ENCODE measurements at places on chromosomes 2 and 18.

- peak; percentile 71 for DNase-seq
Measured at GRCh38 chr2:205754924-205755321, 72.6 kb downstream of the NRP2 start.

DNA sequence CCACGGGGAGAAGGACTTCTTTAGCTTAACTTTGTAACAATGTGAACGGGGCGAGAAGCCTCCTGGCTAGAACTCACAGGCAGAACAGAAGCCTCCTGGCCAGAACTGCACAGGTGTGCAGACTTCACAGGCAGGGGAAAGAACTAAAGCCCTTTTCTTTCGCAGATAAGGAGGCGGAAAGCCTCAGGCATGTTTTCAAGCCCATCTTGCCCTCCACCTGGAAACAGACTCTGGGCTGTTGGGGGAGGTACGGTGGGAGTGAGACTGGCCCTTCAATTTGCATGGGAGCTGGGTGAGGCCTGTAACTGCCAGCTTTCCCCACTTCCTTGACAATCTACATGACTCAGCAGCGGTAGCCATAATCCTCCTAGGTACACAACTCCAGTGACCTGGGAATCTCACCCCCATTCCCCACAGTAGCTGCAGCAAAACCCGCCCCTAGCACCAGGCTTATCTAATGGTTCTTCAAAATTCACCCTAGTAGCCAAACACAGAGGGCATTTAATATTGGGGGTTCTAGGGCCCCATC, 22.9 kb upstream of the ABCA12 start:
- DNase-seq, result no peak

DNA sequence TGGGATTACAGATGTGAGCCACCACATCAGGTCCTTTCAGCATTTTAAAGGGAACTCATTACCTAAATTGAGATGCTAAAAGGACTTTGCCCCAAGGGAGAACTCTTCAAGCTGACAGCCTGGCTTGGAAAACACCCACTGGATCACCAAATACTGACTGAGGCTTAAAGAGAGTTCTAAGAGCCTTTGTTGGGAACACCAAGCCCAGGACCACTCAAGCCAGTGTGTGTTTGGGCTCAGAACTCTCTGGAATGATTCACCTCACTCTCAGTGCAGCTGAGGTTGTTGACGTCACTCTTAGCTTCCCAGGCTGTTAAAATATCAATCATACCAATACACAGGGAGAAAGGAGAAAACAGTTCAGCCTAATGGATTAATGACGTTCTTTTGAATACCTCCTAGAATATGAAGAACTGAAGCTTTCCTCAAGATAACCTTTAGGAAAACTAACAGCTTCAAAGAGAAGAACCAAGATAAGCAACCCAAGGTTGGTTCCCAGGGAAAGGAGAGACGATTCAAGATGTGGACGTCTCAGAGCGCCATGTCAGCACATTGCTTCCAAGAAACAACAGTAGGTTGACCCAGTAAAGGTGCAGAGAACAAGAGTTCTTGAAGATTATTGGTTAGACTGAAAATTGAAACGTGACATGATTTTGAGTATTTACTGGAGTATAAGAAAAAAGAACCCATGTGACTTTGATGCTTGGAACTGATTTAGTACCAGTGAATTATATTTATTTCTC, 48.0 kb upstream of the MGAT4A start:
- no peak for DNase-seq

DNA sequence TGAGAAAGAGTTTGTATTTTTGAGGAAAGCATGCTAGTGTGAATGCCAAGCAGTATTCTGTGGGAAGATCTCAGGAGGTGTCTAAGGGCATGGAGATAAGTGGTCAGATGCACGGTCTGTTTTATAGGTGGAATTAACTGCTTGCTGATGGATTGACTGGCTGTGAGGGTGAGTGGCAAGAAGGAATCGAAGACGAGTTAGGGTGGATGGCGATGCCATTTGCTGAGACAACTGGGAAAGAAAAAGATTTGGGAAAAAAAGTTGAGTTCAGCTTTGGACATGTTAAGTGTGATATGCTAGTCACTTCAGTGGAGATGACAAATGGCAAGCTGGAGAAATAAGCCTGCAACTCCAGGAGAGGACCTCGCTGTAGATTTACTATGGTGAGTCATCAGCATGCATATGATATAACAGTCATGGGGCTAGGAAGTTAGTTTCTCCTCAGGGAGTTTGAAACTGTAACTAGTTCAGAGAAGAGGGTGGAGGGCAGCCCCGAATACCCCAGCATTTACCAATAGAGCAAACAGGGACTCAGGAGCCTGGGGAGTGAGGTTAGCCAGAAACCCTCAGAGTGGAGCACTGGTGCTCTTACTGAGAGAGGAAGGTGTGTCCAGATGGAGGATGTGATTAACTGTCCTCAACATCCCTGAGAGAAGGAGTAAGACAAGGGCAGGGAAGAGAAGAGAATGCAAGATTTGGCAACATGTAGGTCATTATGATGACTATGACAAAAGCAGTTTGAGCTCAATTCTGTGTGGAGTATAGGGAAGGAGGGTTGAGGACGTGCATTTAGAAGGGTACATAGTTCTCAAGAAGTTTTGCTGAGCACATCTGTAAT, 2.0 kb upstream of the HK2 start:
- peak; percentile 43 for DNase-seq

DNA sequence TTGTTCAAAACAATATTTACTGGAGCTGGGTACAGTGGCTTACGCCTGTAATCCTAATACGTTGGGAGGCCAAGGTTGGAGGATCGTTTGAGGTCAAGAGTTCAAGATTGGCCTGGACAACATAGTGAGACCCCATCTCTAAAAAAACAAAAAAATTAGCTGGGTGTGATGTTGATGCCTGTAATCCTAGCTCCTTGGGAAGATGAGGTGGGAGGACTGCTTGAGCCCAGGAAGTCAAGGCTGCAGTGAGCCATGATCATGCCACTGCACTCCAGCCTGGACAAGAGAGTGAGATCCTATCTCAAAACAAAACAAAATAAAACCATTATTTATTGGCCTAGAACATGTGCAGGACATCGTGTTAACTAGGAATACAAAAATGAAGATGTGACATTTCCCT, 77.5 kb downstream of the COLEC12 start:
- no peak for DNase-seq

- DNase-seq, result no peak
Measured at GRCh38 chr2:165796819-165797530, 2.9 kb upstream of the GALNT3 start.

GRCh38 chr2:1995081-1995480, 250.8 kb upstream of the PXDN start:
- DNase-seq, result no peak

DNA sequence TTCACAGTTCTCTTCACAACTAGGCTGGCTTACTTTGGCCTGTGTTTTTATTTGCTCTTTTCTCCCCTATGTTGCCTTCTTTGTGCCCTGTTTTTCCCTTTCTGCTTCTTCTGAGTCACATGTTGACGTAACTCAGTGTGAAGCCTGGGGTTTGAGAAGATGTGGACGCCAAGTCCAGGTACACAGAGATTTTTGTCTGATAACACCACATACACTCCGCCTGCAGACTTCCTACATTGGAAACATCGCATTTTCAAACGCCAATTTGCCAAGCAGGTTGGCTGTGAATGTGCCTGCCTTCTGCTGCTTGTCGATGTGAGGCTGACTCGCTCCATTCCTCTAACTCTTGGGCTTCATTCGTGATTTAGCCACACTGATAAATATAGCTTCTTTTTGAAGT, 62.6 kb upstream of the FN1 start:
- DNase-seq, result peak; percentile 93

DNA sequence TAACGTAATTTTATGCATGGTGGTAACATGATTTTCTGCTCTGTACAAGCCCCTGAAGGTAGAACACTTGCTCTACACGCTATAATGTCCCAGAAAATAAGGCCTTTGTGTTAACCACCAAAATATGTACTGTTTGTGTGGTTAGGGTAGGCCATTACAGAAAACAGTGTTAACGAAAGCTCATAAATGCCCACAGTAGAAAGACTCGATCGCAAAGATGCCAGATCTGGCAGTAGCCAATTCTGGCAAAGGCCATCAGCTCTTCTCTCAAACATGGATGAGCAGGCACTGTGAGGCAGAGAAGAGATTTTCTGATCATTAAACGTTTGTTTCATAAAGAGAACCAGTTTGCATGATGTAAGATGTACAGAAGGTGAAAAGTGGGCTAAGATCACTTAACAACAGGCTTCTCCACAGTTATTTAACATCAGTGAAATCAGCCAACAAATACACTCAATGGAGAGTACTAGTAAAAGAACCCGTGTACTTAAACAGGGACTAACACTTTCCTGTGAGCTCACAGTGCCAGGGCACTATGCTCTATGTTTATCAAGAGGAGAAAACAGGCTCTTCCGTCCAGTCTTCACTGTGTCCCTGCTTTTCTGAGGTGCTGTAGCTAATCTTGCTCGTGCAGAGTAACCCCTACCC, 80.3 kb downstream of the SPRED2 start:
- no peak for DNase-seq

DNA sequence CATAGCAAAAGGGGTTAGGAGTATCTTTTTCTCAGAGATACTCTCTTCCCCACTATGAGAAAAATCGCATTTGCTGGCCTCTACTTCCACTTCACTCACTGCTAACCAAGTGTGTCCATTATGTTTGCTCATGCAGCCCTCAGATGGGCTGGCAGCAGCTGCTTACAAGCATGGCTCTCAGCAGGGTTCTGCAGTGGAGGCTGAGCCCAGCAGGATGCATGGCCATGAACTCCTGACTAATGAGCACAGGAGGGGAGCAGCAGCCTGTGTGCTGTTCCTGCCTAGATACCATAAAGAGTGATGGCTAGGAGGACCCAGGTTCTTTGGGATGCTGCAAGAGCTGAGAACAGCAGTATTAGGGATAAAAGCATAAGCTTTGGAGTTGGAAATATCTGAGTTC, 316.9 kb upstream of the THSD7B start:
- peak; percentile 4 for DNase-seq

- no peak for DNase-seq
Measured at GRCh38 chr2:99942561-99943347, 199.6 kb downstream of the AFF3 start.

GRCh38 chr2:61750624-61751023, 103.2 kb downstream of the FAM161A start:
- peak; percentile 79 for DNase-seq

DNA sequence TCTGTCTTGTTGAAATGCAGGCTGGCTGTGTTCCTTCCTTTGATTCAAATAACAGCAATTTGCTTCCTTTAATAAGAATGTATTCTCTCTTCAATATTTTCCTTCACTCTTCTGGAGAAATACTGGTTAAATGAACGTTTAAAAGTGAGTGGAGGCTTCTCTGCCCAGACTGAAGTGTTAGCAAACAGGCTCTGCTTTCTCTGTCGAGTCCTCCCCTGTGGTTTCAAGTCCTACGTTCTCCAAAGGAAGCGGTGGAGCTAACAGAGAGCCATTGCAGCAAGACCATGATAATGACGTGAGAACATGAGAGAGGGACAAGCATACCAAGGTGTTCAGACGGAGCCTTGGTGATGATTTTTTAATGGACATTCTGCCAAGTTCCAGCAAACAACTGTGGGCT, 26.2 kb upstream of the PID1 start:
- DNase-seq, result no peak

DNA sequence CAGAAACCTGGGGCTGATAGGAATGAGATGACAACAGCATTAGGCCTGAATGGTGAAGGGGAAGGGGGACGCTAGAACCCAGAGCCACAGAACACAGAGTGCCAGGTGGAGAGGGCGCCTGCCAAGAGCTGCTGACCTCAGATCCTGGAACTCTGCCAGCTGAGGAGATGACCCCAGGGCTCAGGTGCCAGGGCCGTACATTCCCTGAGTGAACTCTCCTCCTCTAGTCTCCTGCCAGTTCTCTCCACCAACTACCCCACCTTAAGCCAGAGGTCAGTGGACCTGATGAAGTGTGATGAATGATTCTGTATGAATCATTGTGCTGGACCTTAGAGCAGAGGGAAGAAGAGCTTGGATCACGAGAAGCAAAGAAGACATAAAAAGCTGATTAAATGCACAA, 1582.2 kb upstream of the ACVR2A start:
- no peak for DNase-seq

GRCh38 chr2:159684796-159685195, 27.5 kb upstream of the MARCHF7 start:
- peak; percentile 80 for DNase-seq

DNA sequence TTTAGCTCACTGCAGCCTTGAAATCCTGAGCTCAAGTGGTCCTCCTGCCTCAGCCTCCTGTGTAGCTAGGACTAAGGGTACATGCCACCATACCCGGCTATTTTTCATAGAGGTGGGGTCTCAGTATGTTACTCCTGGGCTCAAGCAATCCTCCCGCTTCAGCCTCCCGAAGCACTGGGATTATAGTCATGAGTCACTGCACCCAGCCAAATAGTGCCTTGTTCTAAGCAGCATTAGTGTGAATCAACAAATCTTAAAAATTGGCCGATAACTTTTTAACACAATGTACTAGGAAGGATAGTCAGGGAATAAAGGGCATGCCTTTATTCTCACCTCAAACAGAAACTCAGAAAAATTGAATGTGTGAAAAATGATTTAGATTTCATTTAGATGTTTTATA, 51.6 kb downstream of the XRCC5 start:
- peak; percentile 16 for DNase-seq

GRCh38 chr2:227038550-227039189, 125.3 kb downstream of the COL4A4 start:
- DNase-seq, result no peak

DNA sequence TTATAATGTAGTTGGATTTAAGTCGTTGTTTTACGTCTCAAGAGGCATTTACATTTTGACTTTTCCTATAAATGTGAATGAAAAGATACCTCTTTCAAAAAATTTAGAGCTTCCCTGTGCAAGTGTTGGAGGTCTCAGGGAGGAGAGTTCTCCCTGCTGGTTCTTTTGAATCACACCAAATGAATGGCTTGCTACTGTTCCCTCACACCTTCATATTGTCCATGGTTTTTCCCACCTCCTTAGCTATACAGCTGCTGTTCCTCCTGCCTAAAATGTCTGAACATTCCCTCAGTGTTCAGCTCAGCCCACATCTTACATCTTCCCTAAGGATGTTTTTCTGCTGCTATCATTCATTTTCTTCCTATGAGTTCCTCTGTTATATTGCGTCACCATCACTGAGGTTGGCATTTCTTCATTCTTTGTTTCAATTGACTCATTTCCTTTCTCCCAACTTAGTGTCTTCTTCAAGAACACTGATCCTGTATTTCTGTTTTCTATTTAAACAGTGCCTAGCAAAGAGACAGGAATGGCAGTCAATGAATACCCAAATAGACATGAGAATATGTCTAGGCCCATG, 46.0 kb downstream of the COX7A2L start:
- DNase-seq, result peak; percentile 95

GRCh38 chr2:237909801-237910475, 50.5 kb downstream of the RAMP1 start:
- no peak for DNase-seq

GRCh38 chr2:160472839-160473251, 20.8 kb downstream of the RBMS1 start:
- DNase-seq, result peak; percentile 78

GRCh38 chr2:37149626-37150322, 7.0 kb downstream of the EIF2AK2 start:
- no peak for DNase-seq
